ENCODE measurements at places on chromosomes 1 and 21.

DNA sequence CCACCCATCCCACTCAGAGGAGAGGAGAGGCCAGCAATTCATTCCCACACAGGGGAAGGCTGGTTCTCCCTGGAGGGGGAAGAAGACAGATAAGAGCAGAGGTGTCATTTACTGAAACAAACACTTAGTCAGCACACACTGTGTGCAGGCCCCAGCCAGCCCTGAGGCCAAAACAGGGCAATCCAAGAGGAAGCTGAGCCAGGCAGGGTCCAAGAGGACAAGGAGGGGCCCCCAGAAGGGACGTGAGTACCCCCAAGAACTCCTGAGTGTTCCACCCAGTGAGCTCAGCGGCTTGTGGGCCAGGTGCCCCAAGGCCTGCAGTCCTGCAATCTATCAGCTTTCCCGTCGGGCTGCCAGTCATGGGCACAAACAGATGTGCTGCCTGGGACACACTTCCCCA lies 15.8 kb downstream of the ADGRB2 start:
- DNase-seq: no peak

- no peak for DNase-seq
Measured at GRCh38 chr1:90114521-90115141, 119.7 kb downstream of the ZNF326 start.

DNA sequence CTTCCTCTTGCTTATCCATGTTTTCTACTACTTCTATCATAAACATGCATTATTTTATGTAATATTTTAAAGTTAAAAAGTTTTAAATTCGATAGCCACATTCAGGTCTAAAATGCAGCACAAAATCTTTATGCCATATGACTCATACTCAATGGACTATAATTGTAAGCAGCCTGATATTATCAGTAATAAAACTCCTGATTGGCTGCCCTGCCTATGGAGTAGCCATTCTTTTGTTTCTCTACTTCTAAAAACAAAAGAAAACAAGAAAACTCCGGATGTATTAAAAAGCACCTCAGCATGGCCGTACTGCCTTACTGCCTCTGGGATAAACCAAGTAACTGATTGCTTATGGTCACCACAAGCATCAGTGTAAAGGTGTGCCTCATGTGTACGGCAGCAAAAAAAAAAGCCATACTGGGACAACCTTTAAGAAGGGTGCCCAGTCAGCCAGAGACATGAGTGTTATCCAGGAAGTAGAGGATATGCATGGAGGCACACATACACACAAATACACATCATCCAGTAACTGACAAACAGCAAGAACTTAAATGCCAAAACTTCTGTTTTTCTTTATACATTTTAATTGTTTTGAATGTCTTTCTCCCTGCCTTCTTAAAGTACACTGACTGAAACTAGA lies 9.2 kb downstream of the SLC35D1 start:
- no peak for DNase-seq

DNA sequence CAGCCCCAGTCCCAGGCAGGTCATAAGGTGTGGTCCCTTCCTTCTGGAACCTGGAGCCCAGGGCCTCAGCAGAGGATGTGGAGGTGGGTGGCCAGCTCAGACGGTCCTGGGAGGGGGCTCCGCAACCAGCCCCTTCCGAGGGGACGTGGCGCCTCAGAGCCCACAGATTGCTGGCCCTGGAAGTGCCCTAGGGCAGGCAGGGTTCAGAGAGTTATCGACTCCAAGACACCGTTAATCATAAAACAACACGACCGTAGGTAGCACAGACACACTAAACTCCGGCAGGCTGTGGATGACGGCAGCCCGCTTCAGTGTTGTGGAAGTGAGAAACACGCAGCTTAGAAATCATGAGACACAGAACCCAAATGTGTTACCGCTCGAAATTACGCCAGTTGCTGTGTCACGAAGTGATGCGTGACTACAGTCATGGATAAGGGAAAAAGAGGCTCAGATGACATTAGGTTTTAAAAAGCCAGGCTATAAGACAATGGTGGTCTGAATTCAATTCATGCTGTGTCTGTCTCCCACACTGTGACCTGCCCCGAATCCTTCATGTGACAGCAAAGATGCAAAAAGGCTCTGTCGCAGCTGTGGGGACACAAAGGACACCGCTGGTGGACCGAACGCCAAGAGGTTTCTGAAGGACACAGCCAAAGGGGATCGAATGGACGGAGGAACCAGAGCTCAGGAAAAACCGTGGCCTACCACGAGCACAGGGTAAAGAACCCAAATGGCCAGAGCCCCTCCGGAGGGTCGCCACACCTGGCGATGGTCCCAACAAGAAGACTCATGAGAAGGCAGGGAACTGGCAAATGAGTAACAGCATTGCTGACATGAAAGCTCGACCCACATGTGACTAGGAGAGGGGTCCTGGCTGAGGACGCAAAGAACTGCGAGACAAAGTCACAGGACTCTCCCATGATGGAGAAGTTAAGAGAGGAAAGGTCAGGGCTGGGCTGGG lies 1.7 kb upstream of the SUMO3 start:
- no peak for DNase-seq

DNA sequence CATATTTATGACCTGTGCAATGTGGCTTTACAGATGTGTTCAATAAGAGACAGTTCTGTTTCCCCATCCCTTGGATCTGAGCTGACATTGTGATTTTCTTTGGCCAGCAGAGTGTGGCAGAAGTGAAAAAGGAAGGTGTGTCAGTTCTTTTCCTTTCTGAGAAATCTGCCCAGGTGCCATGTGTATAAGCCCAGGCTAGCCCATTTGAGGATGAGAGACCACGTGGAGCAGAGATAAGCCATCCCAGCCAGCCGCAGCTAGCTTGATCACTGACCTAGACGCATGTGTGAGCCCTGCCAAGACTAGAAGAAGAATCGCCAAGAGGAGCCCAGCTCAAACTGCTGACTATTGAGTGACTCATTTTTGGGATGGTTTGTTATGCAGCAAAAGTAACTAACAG lies 127.8 kb downstream of the KCNJ6 start:
- DNase-seq: no peak

DNA sequence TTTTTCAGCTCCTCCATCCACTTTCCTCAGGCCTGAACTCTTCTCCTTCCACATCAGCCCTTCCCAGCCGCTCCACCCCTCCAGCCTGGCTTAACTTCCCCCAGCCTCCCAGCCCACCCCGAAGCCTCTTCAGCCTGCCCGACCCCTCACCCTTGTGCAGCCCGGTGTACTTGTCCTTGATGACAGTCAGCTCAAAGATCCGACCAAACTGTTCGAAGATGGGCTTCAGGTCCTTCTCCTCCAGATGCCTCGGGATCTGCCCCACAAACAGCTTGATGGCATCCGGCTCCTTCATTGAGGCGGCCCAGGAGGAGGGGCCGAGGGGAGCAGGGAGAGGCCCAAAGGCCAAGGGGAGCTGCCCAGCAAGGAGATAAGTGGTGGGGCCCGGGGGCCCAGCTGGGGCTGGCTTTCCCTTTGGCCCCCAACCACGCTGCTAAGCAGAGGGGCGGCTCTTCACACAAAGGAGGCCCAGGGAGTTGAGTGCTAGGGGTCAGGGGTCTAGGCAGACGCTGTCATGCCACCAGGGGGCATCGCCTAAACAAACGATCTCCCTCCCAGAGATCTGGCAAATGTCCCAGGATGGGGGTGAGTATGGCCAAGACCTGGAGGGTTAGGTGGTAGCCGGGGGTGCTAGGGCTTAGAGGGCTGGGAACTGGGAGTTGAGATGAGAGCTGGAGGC lies 738 bp downstream of the CELF3 start:
- no peak for DNase-seq

Measured in stimulated activated CD4-positive, alpha-beta T cell treated with anti-CD3 and anti-CD28 coated beads, Interleukin-4, amount 100 ng/mL, for 24 hours (primary cell).